ENCODE measurements at places on chromosomes 12 and 14.

- DNase-seq: no peak
Observed at GRCh38 chr12:119681111-119681510, 13.2 kb downstream of the PRKAB1 start.

GRCh38 chr14:89121968-89122620 is 294.9 kb downstream of the FOXN3 start:
- no peak for DNase-seq

DNA sequence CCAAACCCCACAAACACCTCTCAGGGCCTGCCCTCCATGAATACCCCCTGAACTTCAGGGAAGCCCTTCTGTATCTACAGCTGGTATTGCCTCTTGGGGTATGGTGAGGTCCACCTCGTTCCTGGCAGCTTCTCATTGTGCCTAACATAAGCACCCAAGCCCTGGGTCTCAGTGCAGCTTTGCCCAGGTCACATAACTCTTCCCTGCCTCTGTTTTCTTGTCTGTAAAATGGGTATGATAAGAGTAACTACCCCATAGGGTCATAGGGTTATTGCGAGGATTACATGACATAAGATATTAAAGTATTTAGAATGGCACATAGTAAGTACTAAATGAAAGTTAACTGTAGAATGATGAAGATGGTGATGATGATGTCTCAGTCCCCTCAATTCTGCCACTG is 190.0 kb upstream of the PWP1 start:
- DNase-seq: no peak

DNA sequence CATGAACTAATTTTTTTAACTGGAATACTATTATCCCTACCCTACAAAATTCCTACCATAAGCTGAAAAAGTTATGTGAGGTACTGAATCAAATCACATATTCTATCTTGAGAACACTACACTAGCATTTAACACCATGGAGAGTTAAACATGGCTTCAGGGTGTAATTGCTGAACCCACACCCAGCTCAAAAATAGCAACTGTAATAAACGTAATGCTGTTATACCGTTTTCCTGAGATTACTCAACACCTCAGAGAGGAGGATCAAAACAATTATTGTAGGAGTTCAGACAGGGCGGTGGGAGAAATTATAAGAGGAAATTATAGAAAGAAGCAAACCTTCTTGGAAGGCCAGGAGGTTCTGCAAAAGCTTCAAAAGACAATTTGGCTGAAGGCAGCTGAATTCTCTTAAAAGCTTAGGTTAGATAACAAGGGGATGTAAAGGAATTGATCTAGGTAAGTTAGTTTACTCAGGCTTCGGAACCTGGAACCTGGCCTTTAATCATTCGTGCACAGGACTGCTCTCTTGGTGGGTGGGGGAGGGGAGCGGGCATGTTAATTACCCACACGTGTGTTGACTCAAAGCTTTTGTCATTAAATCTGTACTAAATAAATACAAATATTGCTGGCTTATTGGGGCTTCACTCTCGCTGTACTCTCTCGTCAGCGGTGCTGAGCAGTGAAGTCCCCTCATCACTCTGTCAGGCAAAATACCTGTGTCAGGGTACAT is 12.1 kb upstream of the IPO8 start:
- no peak for DNase-seq

DNA sequence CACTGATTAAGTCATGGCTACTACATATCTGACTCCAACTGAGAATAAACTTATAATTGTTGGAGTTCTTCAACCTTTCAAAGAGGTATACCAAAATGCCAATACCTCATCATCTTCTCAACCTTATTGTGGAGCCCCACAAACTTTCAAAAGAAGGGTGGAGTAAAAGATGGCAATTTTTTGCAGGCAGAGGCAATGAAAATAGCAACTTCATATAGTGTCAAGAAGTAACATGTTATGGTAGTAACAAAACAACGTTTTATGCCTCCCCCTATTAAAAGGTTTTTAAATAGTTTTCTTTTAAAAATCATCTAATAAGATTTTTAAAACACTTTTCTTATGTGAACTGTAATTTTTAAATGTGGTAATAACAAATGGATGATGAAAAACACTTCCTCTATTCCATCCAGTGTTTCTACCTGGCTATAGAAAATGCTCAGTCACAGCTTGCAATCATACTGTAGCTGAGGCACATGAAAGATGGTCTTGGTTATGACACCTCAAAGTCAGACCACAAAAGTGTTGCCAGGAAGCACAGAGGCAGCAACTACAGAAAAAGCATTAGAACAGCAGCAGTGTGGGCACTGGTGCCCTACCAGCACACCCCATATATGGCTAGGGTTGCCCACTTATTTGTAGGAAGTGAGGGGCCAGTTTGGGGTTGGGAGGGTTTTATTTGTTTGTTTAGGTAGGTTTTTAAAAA is 7.0 kb downstream of the PPP1R12A start:
- peak; percentile 12 for DNase-seq
